Stimulated activated CD8-positive, alpha-beta memory T cell treated with anti-CD3 and anti-CD28 coated beads, Interleukin-15, amount 100 ng/mL, for 1 hour (primary cell): ENCODE measurements at places on chromosomes 12 and 14.

DNA sequence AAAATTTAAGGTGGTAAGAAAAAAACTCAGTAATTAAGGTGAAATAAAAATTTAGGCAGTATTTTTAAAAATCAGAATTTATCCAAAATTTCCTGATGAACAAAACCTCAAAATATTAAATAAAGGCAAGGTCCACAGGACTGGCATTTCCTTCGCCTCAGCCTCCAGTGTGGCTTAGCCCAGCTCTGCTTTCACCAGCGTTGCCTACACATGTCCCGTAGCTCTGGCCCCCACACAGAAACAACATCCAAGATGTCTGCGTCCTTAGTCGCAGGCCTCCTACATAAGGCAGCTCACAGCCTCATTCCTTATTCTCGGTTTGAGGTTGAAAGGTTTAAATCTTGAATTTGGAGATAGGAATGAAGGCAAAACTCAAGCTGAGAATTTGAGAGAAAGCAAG, 274.3 kb downstream of the SYT1 start:
- no peak for DNase-seq

GRCh38 chr12:128123096-128123495, 143.9 kb upstream of the TMEM132C start:
- no peak for DNase-seq

DNA sequence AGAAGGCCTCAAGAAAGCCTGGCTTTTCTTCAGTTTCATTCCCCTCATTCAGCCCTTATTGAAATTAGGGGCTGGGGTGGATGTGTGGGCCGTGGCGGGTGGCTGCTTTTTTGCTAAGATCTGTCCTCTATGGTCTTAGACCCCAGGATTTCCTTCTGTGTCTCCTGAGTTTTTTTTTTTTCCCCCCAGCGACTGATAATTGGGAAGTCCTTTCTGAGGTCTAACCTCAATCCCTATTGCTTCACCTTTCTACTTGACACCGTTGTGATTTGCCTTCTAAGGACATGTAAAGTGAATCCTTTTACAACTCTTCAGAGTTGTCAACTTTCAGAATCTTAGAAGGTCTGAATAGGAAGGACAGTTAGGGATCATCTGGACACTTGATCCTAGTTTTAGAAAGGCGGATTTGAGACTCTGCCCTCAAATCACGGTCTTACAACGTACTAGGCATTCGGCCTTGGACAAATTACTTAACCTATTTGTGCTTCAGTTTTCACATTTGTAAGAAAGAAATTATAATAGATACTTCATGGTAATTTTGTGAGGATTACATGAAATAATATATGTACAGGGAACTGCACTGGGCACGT, 4.4 kb downstream of the GPR84 start:
- no peak for DNase-seq

DNA sequence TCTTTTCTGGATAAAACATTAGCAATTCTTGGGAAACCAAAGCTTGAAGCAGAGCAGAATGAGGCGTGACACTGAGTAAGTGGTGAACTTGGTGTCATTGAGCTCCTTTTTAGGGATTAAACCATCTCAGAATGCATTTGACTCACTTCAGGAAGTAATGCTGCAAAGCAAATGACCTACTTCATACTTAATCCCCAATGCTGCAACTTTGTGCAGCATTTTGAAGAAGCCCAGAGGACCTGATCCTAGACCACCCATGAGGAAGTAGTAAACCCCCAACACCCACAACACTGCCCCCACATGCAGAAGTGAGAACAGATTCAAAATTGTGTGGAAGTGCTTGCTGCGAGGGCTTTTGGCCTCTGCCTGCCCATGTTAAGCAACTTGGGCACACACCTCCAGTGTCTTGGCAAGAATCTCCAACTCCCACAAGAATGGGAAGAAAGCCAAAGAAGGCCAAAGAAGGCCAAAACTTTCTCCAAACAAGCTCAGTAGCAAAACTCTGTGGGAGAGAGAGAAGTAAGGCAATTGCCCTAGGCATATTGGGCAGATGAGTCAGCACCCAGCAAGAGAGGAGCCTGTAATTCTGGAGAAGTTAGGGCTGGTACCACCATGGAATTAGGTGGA, 69.2 kb upstream of the ETV6 start:
- no peak for DNase-seq

GRCh38 chr14:68262567-68262966, 443.0 kb downstream of the RAD51B start:
- no peak for DNase-seq

GRCh38 chr14:57182760-57183503, 85.8 kb downstream of the EXOC5 start:
- no peak for DNase-seq
